ENCODE measurements at places on chromosomes 11 and 22.

DNA sequence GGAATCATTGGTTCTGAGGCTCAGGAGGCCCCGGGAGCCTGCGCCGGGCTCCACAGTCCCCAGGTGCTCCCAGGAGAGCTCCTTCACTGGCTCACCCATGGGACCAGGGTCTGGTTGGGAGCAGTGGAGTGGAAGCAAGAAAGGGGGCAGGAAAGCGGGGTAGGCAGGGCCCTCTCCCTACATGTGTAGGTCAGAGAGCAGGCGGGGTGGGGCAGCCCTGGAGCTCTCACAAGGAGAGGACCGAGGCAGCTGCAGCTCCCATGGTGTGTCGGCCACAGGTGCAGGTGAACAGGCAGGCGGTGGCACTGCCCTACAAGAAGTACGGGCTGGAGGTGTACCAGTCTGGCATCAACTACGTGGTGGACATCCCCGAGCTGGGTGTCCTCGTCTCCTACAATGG, 28.3 kb downstream of the MUC2 start:
- DNase-seq: no peak

DNA sequence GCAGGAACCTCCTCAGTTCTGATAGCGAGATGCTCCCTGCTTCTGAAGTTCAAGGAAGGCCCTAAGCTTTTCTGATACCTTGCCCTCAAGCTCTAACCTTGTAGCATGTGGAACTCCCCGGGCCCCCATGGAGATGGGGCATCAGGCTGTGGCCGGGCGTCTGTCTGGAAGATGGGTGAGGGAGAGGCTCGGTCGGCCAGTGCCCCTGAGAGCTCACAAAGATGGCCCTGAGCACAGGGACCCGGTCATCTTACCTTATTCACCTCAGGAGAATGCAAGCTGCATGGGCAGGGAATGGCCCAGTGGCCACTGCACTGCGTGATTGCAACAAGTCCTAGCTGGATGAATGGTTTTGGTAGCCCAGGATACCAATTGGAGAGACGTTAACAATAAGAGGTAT, 830.3 kb downstream of the TBC1D22A start:
- no peak for DNase-seq

DNA sequence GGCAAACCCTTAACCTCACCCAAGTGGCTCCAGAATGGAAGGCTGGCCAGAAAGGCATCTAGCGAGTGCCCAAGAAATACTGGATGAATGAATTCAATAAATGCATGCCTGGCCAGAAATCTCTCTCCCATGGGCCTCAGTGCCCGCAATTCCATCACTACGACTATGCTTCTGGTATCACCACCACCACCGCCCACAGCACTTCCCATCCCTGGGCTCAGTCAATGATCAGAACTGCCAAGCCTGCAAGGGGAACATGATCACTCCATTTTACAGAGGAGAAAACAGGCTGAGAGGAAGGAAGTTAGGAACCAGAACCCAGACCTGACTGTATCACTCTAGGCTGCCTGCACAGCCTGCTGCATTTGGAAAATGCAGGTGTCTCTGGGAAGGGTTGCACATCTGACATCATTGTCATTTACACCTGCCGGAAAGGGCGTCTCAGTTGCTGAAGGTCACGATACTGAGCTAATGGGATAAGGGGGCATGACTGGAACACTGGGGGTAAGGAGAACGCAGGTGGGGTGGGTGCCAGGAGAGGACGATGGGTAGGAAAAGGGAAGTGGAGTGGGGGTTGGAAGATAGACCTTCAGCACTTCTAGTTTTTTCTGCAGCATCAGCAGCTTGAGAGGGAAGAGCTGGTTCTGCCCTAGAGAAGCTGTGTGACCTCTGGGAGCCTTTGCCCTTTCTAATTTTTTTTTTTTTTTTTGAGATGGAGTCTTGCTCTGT, 3.2 kb downstream of the GPR152 start:
- DNase-seq: no peak

GRCh38 chr11:94869186-94869585, 101.0 kb downstream of the AMOTL1 start:
- DNase-seq: no peak

GRCh38 chr11:79346021-79346420, 94.8 kb downstream of the TENM4 start:
- DNase-seq: no peak

GRCh38 chr11:108224911-108225786, 2.3 kb downstream of the ATM start:
- no peak for DNase-seq

DNA sequence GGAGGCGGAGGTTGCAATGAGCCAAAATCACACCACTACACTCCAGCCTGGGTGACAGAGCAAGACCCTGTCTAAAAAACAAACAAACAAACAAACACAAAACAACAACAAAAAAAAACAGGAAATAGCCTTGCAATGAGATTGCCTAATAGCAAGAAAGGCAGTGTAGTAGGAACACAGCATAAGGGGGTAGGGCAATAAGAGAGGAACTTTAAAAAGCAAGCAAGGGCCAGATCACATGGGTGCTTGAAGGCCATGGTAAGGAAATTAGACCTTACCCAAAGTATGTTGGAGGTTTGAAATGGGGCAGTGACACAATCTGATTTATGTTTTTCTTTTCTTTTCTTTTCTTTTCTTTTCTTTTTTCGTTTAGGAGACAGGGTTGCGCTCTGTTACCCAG, 34.7 kb upstream of the NRIP3 start:
- no peak for DNase-seq

DNA sequence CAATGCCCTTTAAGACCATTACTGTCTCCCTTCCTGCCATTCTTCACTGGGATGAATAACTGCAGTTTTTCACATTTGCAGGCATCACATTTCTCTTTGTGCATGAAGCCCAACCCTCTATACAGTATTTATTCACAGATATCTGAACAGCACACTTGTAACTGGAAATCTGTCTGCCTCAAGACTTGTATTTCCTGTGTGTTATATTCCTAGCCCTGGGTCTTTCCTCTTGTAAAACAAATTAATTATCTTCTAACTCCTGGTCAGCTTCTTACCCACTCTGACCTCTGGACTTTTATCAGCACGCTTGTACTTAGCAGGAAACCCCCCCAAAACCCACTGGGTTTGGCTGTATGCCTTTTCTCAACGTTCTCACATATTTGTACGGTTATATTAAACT, 2.0 kb downstream of the CSRP3 start:
- no peak for DNase-seq

DNA sequence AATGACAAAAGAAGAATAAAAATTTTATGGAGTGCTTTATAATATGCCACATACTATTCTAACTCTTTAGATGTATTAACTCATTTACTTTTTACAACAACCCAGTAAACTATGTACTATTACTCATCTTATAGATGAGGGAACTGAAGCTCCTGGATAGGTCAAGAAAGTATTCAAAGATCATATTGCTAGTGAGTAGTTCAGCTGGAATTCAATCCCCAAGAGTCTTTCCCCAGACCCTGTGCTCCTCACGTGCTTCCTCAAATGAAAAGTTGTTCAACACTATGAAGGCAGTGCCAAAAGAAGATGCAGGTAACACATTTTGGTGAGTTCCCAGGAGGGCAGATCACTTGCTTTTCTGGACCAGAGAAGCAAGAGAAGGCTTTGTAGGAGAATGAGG, 46.8 kb downstream of the BTG4 start:
- no peak for DNase-seq

DNA sequence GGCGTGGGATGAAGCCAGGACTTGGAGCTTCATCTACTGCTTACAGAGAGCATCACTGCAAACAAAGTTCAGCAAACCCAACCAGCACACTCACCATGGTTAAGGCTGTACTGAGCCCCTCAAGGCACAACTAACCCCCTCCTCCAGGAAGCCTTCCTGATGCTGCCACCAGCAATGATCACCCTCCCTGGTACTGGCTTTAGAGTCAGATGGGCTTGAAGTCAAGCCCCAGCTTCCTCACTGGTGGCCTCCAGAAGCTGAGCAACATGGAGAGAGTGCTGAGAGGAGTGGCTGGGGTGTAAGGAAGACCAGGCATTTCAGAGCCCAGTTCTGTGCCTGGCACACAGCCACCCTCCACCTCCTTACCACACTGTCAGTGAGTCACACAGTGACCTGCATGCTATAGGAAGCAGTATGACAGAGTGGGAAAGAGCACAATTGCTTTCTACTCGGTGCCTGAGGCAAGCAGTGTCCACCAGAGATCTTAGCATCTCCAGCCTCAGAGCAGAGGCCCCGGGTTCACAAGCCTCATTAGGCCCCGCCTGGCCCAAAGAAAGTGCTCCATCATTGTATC, 24.7 kb upstream of the BAIAP2L2 start:
- no peak for DNase-seq

DNA sequence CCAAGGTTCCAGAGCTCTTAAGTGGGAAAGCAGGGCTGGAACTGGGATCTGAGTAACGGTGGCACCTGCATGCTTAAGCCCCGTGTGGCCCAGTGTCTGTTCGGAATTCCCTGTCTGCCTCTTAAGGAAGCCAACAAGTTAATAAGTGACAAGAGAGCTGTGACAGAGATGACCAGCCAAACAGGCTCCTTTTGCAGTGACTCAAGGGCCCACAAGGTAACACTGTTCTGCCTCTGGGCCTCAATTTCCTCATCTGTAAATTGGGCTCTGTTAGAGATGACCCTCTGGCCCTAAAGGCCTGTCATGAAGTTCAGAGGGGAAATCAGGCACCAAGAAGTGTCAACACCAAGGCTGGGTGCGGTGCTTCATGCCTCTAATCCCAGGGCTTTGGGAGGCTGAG, 18.6 kb downstream of the USH1C start:
- no peak for DNase-seq

DNA sequence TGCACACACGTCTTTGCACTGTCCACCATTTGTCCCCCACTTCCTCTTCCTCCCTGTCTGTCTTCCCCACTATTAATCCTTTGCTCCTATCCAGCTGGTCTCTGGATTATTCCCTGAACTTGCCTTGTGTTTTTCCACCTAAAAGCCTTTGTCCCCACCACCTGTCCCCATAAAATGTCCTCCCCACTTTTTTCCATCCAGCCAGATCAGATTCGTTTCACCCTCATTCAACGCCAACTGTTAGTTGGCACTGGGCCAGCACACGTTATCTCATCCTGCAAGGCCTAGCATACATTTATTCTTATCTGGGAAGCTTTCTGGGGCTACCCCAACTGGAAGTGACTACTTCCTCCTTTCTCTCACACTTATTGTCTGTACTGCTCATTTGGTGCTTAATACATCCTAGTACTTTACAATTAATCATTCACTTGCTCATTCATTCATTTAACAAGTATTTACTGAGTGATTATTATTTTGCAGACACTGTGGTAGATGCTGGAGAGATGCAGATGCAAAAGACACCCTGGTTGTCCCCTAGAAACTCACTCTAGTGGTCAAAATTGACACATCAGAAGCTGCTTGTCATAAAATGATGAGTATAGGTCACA, 96.2 kb downstream of the RASSF10 start:
- no peak for DNase-seq

- DNase-seq: no peak
Observed at GRCh38 chr22:38729946-38730345, 24.2 kb downstream of the GTPBP1 start.

DNA sequence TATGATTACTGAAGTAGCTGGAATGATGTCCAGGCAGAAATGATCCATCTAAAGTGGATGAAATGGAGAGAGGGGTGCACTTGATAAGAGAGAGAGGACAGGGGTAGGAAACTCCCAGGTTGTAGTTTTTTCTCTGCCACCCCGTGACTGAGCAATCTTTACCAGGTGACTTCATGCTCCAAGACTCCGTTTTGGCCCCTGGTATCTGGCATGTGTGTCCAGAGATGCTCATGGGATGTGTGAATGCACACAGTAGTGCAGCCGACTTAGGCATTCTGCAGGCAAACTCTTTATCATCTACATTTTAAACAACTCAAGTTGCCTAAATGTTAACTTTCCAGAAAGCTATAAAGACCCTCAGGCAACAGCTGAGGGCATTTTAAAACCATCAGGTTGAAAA, 189.3 kb upstream of the SEZ6L start:
- no peak for DNase-seq

DNA sequence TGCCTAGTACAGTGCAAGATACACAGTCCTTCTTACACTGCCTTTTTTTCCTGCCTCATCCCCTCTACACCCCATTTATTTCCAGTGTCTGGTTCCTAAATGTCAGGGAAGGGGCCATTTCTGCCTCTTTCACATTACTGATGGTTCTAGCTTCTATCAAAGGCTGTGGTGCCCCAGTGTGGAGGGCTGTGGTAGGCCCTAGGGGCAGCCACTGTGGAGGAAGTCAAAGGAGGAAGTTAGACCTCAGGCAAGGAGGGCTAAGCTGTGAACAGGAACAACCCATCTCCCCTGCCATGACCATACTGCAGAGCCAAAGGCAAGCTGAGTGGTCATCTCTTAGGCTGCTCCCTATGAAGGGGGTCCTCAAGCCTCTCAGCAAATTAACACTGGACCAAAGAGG, 81.9 kb upstream of the CRTAM start:
- DNase-seq: no peak

- DNase-seq: no peak
Observed at GRCh38 chr22:41976070-41976901, 7.0 kb downstream of the SEPTIN3 start.

DNA sequence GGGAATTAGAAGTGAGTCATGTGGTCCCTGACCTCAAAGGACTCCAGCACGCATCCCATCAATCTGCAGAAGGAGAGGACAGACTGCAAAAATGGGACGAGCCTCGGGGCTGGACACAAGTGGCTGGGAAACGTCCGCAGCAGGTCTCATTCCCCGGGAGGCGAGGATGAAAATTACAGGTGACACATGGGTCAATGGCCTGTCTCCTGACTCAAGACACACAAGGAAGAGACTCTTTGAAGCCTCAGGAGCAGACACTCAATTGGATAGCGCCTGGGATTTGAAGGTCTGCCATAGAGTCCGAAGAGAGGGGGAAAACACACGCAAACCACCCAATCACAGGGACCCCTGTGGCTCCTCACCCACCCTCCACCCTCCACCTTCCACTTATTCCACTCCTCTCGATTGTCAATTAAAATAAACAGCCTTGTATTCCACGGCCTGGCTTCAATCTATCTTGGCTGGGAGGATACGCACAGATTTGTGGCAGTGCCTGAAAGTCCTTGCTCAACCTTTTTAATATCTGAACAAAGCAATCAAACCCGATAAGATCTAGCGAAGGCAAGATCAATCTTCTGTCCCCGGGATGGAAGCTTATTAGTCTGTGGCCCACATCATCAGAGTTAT, 101.8 kb upstream of the CADM1 start:
- DNase-seq: no peak

GRCh38 chr11:126410649-126411048, 55.2 kb downstream of the ST3GAL4 start:
- DNase-seq: no peak

GRCh38 chr11:122264121-122264520, 148.1 kb upstream of the BLID start:
- DNase-seq: no peak

GRCh38 chr22:19631899-19632667, 82.2 kb upstream of the SEPTIN5 start:
- no peak for DNase-seq

- no peak for DNase-seq
Observed at GRCh38 chr11:44615913-44616791, 50.7 kb downstream of the CD82 start.

DNA sequence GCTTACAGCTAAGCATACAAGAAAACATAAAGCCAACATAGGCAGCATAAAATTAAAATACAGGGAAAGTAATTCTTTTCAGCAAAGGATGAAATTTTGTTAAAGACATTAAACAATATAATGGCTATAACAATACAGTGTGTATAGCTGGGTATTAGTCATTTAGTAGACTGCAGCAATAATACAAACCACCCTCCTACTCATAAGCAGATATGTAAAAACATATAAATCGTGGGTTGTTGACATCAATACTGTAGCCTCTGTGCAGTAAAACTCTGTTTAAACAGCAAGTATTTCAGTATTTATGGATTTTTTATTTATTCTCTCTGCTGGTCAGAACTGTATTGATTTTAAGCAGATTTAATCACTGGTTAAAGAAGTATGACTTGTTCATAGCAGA, 639.1 kb upstream of the ANO5 start:
- no peak for DNase-seq

GRCh38 chr22:44882226-44882905, 127.4 kb downstream of the PHF21B start:
- DNase-seq: no peak

Measured in stimulated activated CD8-positive, alpha-beta memory T cell treated with anti-CD3 and anti-CD28 coated beads, Interleukin-4, amount 100 ng/mL, for 1 hour (primary cell).